ENCODE measurements at places on chromosomes 7 and 10.

- no peak for DNase-seq
Measured at GRCh38 chr7:133290041-133290440, 37.2 kb downstream of the EXOC4 start.

DNA sequence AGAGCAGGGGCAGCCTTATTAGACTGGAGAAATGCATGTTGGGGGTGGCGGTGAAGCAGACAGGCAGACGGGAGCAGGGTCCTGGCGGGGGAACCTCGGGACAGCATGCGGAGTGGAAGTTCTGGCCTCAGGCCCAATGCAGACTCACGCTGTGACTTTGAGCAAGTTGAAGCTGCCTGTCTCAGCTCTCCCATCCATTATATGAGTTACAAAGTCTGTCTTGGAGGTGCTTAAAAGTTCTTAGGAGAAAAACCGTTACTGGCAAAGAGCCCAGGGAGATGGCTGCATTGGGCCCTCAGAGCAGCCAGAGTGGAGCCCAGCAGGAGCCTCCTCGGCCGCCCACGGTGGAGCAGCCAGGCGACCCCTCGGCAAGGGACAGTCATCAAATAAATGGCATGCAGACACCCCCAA, 509.5 kb downstream of the PLXNA4 start:
- no peak for DNase-seq

DNA sequence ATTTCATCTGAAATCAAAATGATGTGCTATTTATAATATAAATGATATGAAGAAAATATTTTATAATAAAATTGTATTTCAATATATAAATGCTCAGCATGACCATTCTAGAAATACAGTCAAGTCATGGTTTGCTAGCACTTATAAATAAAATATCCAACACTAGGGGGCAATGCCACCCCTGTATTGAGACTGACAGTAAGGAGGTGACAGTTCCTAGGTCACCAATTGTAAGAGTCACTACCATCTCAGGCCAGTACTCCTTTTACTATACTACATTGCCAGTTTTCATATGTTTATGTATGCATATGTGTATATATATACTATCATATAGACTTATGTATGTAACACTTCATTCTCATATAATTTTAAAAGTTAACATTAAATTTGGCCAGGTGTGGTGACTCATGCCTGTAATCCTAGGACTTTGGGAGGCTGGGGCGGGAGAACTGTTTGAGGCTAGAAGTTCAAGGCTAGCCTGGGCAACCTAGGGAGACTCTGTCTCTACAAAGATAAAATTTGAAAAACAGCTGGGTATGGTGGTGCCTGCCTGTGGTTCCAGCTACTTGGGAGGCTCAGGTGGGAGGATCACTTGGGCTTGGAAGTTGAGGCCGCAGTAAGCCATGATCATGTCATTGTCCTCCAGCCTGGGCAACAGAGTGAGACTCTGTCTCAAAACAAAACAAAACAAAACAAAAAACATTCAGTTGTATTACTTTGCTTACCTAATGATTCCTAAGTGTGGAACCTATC, 2.4 kb upstream of the CNOT4 start:
- DNase-seq, result no peak

- DNase-seq, result no peak
Measured at GRCh38 chr10:74347522-74347921, 196.5 kb downstream of the ADK start.

DNA sequence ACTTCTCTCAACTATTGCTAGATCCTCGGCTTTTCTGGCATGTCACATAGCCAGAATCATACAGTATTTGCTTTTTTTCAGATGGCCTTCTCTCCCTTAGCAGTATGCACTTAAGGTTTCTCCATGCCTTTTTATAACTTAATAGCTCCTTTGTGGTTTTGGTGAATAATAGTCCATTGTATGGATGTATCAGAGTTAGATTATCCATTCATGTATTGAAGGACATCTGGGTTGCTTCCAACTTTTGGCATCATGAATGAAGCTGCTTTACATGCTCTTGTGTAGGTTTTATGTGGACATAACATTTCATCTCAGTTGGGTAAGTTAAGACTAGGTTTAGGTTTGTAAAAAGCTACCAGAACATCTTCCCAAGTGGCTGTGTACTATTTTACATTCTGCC, 4.6 kb downstream of the ATP5F1C start:
- DNase-seq, result no peak

GRCh38 chr7:22399091-22399490, 42.1 kb upstream of the RAPGEF5 start:
- DNase-seq, result no peak

GRCh38 chr10:69385454-69386350, 31.0 kb downstream of the TACR2 start:
- no peak for DNase-seq

DNA sequence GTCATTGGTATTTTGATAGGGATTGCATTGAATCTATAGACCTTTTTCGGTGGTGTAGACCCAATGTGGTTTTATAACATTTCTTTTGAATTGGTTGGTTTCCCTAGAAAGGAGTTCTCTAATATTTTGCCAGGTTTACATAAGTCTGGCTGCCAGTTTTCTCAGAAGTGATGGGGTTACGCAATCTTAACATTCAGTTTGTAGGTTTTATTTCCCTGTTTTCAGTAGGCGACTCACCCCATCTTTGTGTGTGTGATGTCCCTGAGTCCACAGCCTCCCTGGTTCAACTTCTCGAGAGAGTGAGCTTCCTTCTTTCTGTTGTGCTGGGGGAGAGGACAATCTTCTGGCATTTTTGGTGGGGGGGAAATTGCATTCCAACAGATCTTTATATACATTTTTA, 9.6 kb upstream of the KIF5B start:
- no peak for DNase-seq

DNA sequence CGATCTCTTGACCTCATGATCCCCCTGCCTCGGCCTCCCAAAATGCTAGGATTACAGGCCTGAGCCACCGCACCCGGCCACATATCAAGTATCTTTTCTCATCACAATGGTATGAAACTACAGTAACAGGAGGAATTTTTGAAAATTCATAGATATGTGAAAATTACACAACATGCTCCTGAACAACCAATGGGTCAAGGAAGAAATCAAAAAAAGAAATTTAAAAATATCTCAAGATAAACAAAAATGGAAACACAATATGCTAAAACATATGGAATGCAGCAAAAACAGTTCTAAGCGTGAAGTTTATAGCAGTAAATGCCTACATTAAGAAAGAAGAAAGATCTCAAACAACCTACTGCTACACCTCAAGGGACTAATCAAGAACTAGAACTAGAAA, 59.8 kb upstream of the ADAM12 start:
- no peak for DNase-seq

DNA sequence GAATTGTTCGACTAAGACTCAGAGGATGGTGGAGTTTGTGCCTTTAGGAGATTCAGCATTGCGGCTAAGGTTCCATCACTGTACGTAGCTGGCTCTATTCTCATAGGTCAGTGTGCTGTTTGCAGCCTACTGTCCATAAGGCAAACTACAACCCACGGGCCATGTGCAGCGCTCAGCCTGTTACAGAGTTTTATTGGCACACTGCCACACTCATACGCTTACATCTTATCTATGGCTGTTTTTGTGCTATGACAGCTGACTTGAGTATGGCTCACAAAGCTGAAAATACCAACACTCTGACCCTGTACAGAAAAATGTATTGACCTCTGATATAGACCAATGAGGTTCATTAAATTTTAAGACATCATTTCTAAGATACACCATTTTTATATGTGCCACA, 114.5 kb downstream of the ARID5B start:
- no peak for DNase-seq

GRCh38 chr10:21162948-21163347, 265.8 kb upstream of the NEBL start:
- DNase-seq, result no peak

GRCh38 chr10:3148994-3149393, 23.6 kb downstream of the PITRM1 start:
- no peak for DNase-seq

DNA sequence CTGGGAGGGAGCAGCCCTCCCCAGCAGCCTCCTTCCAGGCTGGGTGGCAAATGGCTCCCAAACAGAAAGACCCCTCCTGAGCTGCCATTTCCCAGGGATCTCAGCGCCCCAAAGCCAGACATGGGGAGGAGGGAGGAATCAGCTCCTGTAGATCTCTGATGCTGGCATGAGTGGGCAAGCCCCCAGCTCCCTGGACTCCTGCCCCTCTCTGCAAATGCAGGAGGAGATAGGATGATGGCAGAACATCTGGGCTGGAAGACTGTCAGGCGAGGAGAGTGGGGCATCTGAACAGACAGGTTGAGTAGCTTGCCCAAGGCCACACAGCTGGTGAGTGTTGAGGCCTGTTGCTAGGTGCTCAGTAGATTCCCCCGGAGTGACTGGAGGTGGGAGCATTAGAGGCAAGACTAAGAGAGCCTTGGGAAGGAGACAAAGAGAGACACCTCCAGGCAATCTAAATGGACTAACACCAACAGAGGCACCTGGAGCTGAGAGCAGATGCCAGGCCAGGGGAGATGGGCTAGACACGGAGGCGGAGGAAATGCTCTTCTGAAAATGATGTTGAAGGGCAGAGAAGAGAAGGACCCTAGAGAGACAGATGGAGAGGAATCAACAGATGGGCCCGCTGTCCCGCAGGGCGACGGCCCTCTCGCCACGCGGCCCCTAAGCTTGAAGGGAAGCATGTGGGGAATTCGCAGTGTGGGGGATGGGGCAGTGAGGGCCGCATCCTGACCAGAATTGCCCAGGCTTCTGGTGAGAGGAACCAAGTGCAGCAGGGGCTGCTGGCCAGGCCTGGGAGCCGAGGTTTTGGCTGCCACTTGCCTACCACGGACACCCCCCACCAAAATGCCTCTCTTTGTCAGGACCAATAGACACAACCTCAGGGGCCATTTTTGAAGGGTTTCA, 84.8 kb upstream of the LRRC4 start:
- DNase-seq, result no peak

- no peak for DNase-seq
Measured at GRCh38 chr7:18289788-18290187, 205.8 kb upstream of the HDAC9 start.

- no peak for DNase-seq
Measured at GRCh38 chr10:21517134-21518031, 8.1 kb downstream of the SKIDA1 start.

GRCh38 chr10:103045961-103046360, 127.9 kb downstream of the CNNM2 start:
- DNase-seq, result no peak

DNA sequence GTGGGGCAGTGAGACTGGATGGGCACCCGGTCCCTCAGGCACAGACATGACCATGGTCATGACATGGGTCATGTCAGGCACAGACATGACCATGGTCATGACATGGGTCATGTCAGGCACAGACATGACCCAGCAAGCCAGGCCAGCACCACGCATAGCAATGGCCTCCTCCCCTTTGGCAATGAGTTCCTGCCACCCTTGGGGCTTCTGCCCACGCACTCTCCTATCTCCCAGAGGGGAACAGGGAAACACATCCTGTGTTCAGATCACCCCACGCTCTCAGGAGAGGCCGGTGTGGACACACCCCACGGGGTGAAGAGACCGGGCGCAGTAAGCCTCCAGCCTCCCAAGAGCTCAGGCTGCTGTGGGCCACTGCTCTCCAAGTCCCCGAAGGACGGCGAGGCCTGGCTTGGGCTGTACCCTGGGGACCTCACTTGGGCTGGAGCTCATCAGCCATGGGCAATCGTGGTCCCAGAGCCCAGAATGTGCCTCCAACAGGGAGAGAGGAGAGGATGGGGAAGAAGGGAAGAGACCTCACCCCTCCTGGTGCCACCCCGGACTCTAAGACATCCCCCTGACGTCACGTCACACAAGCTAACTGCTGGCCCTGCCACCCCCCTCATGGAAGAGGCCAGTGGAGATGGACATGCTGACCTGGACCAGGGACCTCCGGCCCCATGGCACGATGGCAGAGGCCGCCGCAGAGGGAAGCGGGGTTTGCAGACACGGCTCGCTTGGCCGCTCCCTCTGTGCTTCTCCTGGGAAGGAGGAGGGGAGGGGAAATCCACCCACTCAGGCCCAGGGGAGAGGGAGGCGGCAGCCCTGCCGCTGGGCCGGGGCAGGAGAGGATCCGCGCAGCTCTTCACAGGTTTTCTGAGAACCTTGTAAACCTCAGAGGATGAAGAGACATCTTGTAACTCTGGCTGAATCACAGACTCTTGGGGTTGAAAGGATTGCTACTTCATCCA, 269.6 kb downstream of the ELFN1 start:
- no peak for DNase-seq

GRCh38 chr10:30546511-30546910, 83.0 kb downstream of the LYZL2 start:
- no peak for DNase-seq

Data from stimulated activated CD4-positive, alpha-beta T cell treated with anti-CD3 and anti-CD28 coated beads, Interleukin-12 subunit alpha, Interleukin-12 subunit beta, amount 100 ng/mL, for 48 hours (primary cell).